Stimulated activated CD4-positive, alpha-beta T cell treated with anti-CD3 and anti-CD28 coated beads, Interleukin-1b, Interleukin-23, amount 100 ng/mL, for 48 hours (primary cell): ENCODE measurements at places on chromosomes 7 and 10.

DNA sequence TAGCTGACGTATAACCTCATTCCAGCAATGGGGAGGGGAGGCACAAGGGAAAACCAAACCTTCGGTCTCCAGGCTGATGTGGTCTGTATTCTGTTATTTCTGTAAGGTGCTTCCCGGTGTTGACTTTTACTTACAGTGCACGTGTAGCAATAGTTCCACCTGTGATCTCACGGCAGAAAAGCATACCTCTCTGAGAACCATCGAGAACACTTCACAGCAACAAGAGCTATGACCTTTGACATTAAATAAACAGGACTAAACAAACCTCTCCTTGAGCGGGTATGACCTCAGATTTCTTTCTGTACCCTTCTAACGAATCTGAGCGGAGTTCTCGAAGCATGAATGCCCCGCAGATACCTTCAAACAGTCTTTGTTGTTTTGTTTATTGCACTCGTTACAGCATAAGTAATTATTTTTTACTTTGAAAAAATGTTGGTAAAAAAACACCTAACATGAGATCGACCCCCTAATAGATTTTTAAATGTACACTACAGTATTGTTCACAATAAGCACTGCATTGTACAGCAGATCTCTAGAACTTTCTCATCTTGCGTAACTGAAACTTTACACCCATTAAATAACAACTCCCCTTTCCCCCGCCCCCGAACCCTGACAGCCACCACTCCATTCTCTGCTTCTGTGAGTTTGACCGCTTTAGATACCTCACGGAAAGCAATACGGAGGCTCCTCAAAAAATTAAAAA lies 282.3 kb downstream of the GATA3 start:
- no peak for DNase-seq

GRCh38 chr10:132254841-132255240 lies 52.9 kb downstream of the STK32C start:
- DNase-seq, result no peak

- DNase-seq, result no peak
Observed at GRCh38 chr7:155728116-155728515, 83.7 kb downstream of the RBM33 start.

- DNase-seq, result no peak
Observed at GRCh38 chr7:104584620-104585019, 256.2 kb downstream of the LHFPL3 start.

GRCh38 chr10:8049045-8049864 lies 5.2 kb upstream of the GATA3 start:
- no peak for DNase-seq

DNA sequence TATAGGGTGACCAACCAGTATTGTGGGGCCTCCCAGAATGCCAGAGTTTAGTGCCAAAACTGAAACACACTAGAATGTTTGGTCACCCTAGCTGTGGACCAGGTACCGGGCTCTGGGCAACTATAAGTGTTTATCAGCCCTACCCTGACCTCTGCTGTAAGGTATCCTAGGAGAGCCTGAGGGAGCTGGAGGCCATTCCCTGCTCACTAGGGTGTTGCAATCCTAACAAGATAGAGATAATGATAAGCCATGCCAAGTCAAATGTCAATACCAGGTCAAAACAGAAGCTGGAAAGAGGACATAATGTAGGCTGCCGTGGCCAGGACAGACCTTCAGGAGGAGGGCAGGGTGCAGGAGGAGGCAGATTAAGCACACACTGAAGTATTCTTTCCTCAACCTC lies 151.8 kb downstream of the KCNMA1 start:
- DNase-seq, result no peak

- DNase-seq, result no peak
Observed at GRCh38 chr10:13758312-13758711, 171.5 kb downstream of the PRPF18 start.

- no peak for DNase-seq
Observed at GRCh38 chr7:158026636-158027265, 560.9 kb downstream of the PTPRN2 start.

GRCh38 chr7:154869436-154869835 lies 133.5 kb downstream of the PAXIP1 start:
- DNase-seq, result no peak

DNA sequence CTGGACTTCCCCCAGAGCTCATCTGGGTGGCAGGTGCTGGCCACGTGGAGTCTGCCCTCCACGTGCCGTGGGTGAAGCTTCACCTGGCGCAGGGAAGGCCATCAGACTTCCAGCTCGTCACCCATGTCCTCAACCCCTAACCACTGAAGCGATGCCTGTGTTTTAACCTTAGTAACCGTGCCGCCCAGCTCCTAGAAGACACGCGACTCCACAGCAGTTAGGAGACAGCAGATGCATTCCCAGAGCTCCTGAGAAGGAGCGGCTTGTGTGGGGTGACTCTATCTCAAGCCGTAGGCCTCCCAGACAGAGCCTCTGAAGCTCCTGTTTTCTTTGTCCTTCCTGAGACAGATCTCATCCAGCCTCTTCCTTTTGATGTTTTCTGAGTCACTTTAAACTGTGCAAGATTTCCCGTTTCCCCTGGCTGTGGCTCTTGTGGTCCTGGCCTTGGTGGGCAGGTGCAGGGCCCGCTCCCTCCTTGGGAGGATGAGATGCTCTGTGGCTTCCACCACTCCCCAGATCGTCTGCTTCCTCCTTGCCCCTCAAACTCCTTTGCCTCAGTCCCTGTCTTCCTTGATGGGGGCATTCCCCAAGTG lies 41.4 kb upstream of the AP5Z1 start:
- no peak for DNase-seq

GRCh38 chr7:12518920-12519681 lies 51.4 kb upstream of the SCIN start:
- DNase-seq, result no peak

DNA sequence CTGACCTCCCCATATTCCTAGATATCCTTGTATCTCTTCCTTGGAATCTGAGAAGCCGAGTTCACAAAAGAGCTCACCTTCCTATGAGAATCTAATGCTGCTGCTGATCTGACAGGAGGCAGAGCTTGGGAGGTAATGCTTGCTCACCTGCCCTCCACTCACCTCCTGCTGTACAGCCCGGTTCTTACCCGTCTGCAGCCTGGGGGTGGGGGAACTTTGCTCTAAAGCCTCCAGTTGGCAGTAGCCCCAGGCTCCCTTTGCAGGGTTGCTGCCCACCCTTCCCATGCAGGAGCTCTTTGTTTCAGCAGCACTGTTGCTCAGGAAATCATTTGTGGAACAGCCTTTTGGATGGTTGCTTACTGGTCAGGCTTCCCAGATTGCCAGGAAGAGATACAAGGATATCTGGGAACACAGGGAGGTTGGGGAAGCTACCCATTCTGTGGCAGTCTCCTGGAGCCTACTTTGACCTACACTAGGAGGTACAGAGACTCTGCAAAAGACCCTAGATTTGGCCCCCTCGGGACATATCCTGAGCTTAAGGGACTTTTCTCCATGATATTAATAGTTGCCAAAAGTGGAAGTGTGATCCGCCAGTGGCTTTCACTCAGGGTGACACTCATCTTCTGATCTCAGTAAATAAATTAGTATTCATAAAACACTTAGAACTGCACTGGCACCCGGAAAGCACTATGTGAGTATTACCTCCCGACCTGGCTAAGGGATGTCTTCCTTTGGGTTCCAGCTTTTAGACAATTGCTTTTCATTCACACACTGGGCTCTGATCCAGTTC lies 363.7 kb upstream of the PODXL start:
- DNase-seq, result no peak

- peak; percentile 22 for DNase-seq
Observed at GRCh38 chr7:29194594-29195427, at the start of gene CHN2. Gene CHN2 (plus strand): TSS chr7:29194775.

GRCh38 chr10:29646238-29646902 lies 11.6 kb upstream of the SVIL start:
- peak; percentile 5 for DNase-seq

GRCh38 chr10:18021725-18022480 lies 70.2 kb downstream of the SLC39A12 start:
- DNase-seq, result no peak

DNA sequence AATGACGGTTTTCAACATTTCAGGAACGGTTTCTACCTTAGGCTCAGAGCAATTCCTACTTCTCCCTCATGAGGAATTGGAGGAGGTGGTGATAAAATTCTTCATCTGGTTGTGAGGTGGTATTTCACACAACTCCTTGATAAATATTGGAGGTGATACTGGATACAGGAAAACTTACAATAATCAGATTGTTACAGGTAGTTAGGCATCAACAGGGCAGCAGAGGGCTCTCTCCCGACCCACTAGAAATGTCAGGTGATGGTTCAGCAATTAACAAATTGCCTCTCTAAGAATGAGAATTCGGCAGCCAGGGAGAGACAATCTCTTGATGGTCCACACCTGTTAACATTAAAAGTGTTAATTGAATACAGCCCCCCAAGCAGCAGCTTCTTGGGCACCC lies 22.6 kb downstream of the ZNF786 start:
- no peak for DNase-seq

DNA sequence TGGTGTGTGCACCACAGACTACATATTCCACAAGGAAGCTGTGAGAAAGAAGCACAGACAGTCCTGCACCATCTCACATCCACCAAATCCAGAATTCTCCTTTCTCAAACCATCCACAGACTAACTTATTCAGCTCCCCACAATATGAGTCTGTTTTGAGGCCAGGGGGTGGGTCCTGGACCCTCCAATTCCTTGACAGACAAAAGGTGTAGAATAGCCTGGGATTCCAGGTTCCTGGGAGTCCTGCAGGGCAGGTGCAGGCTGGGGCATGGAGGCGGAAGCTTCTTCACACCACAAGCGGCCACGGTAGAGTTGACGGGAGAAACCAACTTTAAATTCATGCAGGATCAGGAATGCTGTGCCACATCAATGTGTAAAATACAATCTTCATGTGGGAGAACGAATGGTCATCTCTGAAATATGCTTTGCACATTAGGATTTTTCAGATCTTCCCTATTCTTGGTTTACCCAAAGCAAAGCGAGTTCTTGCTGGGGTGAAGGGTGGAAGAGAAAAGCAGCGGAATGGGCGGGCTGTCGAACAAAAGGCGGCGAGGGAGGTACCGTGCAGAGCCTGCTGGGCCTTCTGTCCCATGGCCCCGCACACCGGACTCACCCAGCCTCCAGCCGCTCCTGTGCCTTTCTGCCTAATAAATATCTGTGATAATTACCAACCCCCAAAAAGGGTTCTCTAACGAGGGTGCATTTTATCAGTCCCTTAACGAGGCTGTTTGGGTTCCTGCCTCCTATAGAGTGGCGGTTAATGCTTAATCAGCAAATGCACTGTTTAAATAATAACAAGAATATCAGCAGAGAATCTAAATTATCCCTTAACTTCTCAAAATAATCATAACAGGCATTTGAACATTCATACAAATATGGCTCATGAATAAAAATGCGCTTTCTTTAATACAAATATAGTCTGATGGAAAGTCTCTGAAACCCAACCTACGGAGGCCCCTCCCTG lies 514.0 kb downstream of the DNAJB6 start:
- no peak for DNase-seq

- DNase-seq, result peak; percentile 19
Observed at GRCh38 chr7:104848138-104848990, 165.6 kb upstream of the KMT2E start.

DNA sequence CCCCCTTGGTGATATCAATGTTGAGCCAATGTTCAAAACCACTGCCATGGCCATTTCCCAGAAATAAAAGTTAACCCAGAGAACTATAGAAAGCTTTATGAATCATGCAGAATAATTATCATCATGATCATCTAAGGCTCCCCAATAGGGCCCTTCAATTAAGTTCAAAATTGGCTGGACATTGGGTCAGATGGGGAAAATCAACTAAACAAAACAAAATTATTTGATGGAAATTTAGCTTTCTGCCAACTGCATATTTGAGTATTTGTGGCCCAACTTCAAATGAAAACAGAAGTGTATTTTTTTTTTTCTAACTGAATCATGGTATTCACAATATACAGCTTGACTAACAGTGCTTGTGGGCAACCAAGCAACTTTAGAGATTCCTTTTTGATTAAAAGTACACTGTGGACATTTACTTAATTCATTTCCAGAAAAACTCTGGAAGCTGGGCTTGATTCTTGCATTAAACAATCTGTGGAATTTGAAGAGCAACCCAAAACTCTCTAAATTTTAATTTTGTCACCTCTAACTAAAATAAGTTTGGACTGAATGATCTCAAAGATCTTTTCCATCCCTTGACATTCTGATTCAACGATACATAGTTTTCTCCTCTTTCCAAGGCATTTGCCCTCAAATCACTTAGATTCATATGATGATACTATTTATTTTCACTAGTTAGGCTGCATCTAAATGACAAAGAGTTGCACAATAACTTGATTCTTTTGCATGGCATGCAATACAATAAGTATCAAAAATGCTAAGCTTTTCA lies 203.2 kb downstream of the AHR start:
- DNase-seq, result no peak

GRCh38 chr10:104065748-104066147 lies 19.9 kb downstream of the COL17A1 start:
- no peak for DNase-seq

GRCh38 chr7:104772405-104773345 lies 241.3 kb upstream of the KMT2E start:
- DNase-seq, result no peak

GRCh38 chr7:140342727-140343514 lies 55.4 kb downstream of the SLC37A3 start:
- DNase-seq, result no peak

DNA sequence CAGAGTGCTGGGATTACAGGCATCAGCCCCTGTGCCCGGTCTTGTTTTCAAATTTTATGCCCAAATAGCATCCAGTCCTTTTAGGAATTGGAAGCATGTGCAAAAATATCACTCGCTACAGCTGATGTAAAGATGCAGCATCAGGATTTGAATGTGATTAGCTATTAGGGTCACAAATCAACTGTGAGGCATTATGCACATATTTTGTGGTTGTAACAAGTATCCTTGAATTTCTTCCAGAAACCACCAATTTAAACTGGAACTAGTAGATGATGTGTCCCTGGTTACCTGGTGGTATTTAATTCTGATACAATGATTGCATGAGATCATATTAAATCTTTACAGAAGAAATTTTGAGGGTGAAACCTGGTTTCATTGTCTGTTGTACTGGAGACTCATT lies 41.0 kb upstream of the ITGA8 start:
- DNase-seq, result no peak

DNA sequence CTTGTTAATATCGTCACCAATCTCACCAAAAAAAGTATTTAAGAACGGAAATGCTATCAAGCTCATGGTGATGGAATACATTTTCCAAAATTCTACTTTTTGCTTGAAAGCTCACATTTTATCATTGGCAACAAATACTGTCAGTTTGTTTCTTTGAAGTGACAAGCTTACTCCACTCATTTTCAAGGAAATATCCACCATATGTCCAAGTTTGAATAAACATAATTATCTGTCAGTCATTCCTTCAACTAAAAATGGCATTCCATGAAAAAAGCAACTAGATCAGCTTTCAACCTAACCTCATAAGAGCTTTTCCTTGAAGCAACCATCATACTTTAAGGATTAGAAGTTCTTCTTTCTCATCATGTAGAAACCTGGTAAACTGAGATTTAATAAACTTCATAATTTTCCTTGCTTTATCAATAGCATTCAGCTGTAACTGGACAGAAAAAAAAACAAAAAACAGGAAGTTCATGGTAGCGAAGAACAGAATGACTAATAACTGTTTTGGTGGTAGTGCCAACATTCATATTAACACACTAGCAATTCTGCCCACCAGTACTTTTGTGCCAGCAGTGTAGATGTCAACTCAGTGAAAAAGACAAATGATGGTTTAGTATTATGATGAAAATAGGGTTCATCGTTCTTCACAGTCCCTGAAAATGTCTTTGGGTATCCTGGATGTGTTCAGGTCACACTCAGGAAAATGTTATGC lies 764.9 kb downstream of the GRM8 start:
- no peak for DNase-seq
